ENCODE measurements at places on chromosomes 7 and 10.

GRCh38 chr10:131982185-131982756, 548 bp upstream of the BNIP3 start:
- DNase-seq: no peak

DNA sequence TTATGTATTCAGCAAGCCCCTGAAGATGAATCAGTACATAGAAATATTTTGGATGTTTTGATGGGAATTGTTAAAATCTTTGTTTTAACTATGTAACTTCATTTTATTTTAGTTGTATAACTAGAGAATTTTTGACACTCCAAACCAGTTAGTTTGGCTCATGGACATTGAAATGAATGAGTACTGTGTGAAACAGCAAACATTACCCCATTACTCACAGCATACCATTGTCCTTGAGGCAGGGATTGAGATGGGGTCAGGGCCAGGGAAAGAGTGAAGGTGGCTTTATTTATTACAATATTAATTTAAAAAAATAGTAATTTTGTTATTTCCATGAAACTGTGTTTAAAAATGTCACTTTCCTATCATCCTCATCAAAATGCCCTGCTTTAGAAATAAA, 4.8 kb upstream of the BMPER start:
- DNase-seq: no peak

DNA sequence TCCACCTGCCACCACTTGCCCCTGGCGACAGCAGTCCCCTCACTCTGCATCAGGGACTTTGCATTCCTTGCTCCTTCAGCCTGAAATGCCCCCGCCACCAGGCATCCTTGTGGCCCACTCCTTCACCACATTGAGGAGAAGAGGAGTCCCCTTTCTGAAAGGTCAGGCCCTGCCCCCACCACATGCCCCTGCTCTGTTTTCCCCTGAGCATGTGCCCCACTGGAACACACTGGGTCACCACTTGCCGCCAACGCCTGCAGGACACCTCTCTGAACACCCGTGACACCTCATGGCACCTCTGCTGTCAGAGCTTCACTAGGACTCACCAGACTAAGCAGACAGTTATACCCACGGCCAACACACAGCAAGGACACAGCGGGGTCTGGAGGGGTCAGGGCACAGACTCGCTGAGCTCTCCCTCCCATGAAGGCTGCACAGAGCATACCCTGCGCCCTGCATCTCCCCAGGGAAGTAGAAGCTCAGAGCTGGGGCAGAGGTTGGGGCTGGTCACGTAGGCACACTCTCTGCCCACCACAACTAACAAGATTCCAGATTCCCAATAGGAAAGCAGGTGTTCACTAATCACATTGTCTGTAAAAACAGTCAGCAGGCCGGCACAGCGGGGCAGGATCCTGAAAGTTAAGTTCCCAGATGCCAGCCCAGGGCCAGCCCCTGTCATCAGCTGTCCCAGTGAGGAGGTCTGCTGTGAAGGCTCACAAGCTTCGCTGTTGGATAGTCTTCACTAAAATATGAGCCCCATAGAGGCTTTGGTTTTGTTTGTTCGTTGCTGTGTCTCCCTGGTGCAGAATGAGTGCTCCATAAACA, 5.8 kb upstream of the AOC1 start:
- no peak for DNase-seq

GRCh38 chr10:99403674-99404073, 26.8 kb downstream of the GOT1 start:
- no peak for DNase-seq

DNA sequence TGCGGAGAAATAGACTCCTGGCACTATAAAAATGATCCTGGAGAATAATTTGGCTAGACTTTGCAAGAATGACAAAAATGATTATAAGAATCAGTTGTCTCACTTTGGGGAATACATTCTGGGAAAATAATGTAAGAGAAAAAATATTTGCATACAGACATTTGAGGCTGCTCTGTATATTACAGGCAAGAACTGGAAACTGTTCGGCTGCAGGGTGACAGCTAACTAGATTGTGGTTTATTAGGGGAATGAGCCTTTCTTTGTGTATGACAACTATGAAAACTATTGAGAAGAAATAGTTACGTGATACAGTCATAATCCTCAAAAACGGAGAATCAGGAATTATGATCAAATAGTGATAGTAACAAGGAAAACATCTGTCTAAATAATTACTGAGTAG, 8.6 kb downstream of the TRIM56 start:
- DNase-seq: no peak

GRCh38 chr10:17455015-17455520, 673 bp upstream of the ST8SIA6 start:
- DNase-seq: no peak

GRCh38 chr10:92757066-92757710, 67.4 kb downstream of the HHEX start:
- DNase-seq: no peak

- DNase-seq: no peak
Observed at GRCh38 chr10:88974446-88975376, 15.9 kb upstream of the FAS start.

GRCh38 chr10:130816116-130816901, 495.2 kb downstream of the TCERG1L start:
- DNase-seq: no peak

DNA sequence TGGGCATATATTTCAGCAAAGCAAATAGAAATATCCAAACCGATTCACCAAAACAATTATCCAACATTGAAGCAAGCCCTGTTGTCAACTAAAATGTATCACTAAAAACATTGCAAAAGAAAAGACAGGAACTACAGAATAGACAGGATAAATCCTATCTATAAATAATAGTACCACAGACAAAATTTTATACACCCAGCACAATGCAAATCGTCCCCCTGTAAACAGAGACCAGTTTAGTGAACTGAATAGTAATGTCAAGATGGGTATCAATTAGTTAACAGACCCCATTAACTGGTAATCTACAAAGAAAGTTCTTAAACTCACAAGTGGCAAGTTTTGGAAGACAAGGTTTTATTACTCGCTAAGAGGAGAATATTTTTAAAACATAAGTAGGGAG, 4.0 kb downstream of the ZC3HAV1 start:
- DNase-seq: no peak

GRCh38 chr10:110859206-110859972, 12.3 kb upstream of the PDCD4 start:
- no peak for DNase-seq

GRCh38 chr10:32957341-32958084, 517 bp downstream of the ITGB1 start:
- no peak for DNase-seq

DNA sequence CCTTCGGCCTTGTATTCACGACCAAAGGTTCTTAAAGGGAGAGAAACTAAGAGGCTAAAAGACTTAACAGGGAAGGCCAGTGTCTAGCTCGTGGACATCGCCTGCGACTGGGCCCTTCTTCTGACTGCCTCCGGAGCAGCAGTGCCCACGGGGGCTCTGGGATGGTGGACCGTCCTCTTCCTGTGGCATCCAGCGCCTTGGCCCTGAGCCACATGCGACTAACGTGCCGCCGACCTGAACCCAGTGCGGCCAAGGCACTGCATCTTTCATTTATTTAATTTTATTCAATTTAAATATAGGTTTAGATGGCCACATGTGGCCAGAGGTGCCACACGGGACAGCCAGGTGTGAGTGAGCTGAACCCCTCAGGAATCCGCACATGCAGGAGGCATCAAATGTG, 451.7 kb downstream of the PTPRN2 start:
- DNase-seq: no peak

- no peak for DNase-seq
Observed at GRCh38 chr10:27526242-27526641, 22.1 kb downstream of the RAB18 start.

GRCh38 chr7:157713591-157713990, 376.8 kb downstream of the DNAJB6 start:
- DNase-seq: no peak

DNA sequence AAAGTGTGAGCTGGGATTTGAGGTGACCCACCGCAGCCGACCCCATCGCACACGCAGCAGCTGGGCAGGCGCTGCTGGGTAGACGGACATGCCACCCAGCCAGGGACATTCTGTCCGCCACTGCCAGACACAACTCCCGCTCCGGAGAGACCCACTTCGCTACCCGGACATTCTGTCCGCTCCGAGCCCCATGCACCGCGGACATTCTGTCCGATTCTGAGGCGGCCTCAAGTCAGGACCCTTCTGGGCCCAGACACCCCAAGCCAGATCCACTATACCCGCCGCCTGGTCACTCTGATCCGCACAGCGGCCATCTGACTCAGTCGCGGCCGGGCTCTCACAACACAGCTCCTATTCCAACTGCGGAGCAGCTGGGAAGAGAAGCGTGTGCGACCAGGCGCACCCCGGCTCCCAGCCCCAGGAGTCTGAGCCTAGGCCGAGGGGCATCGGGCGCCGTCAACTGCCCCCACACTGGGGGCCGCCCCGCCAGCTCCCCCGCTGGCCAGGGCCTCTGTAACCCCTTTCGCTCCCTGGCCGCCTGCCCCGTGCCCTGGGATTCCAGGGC, 763 bp downstream of the PITX3 start:
- no peak for DNase-seq

DNA sequence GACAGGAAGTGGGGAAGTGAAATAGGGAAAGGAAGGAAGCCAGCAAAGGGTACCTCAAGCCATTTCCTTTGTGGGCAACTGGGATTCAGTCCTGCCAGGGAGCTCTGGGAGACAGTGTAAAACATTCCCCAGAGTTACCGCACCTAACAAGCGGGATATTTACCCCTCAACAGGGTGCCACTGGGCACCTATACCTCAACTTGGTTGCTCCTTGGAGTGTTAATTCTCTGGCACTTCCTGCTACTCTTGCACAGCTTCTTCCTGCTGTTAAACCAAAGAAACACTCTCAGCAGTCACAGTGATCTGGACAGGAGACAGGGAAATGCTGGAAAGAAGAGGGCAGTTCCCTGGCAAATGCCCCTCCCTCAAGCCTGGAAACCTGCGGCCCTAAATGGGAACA, 151.3 kb downstream of the REEP3 start:
- no peak for DNase-seq

GRCh38 chr7:136664537-136664936, 203.9 kb upstream of the CHRM2 start:
- no peak for DNase-seq

- DNase-seq: no peak
Observed at GRCh38 chr7:80298201-80298600, 163.6 kb downstream of the GNAI1 start.

- DNase-seq: no peak
Observed at GRCh38 chr10:102753718-102754117, 10.0 kb downstream of the WBP1L start.

DNA sequence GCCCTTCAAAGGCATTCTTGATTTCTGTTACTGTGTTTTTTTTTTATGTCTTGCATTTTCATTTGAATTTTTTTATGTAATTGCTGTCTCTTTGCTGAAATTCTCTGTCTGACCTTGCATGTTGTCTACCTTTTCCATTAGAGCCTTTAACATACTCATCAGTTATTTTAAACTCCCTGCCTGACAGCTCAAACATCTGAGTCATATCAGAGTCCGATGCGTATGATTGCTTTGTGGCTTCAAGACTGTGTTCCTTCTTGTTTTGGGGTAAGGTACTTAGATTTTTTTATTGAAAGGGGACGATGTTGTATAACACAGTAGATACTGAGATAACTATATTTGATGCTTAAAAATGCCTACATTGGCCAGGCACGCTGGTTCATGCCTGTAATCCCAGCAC, 9.7 kb upstream of the TARP start:
- DNase-seq: no peak

- no peak for DNase-seq
Observed at GRCh38 chr7:157355784-157356511, 19.1 kb downstream of the DNAJB6 start.

DNA sequence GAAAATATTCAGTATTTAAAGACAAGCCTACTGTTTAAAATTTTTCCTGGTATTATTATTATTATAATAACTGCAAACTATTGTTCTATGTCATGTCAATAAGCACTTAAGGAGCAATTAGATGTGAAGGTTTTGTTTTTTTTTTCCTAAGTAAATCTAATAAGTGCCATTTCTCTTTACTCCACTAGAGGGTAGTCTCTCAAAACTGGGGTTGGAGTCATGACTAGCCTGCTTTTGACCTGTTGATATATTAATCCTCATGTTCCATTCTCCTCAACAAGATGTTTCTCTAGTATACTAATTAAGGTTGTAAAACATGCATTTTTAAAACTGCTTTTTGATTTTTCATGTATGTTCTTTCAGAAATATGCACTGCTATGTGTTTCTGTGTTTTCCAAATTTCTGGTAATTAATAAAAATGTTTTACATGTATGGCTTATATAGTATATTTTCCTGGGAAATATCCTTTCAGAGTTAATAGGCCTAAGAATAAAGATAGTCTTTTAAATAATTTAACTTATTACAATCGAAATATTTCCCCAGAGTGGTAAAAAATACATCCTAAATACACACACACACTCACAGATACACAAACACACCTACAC, 1.0 kb upstream of the LRRN3 start:
- no peak for DNase-seq

GRCh38 chr10:124568339-124568738, 106.7 kb downstream of the LHPP start:
- DNase-seq: no peak

GRCh38 chr7:111743244-111743847, 181.1 kb upstream of the IMMP2L start:
- DNase-seq: no peak

GRCh38 chr10:132486539-132487121, 51.0 kb upstream of the INPP5A start:
- DNase-seq: no peak

GRCh38 chr7:127589896-127590295, 1.7 kb downstream of the ARF5 start:
- DNase-seq: no peak

DNA sequence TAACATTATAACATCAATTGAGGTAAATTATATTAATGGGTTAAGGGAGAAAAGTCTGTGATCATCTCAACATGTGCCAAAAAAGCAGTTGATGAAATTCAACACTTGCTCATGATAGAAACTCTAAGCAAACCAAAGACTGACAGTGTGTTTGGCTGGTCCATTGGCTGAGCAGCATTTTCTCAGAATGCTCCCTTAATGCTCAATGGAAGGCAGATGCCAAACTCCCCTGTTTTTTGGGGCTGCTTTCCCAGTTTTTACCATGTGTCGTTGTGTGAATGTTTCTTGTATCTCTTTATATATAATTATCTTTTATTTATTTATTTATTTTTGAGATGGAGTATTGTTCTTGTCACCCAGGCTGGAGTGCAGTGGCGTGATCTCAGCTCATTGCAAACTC, 114.7 kb downstream of the SEC23IP start:
- no peak for DNase-seq
